ENCODE measurements at places on chromosomes 16 and 17. TPM values are rescaled to one million over a fixed set of nuclear protein-coding genes. Genes with fewer than 3 reads are reported as not detected.
A peak's percentile ranks its signal among the peaks of the same experiment; 100 is the strongest.

GRCh38 chr17:44356241-44356640, 7.4 kb downstream of the FAM171A2 start:
- no peak for DNase-seq

- DNase-seq = no peak
Measured at GRCh38 chr16:9885467-9885866, 296.8 kb downstream of the GRIN2A start.

GRCh38 chr16:1832838-1833454, 5.9 kb downstream of the FAHD1 start:
- peak; percentile 41 for DNase-seq

DNA sequence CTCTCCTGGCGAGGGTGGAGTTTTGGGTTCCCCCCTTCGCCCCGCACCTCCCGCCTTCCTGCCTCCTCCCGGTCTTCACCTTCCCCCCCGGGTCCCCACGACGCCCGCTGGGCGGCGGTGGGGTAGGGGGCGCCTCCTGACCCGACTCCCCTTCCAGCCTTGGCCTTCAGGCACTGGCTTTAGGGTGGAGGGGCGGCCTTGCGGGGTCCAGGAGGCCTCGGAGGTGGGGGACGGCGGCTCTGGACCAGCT, 2.4 kb downstream of the SLC16A3 start:
- no peak for DNase-seq

DNA sequence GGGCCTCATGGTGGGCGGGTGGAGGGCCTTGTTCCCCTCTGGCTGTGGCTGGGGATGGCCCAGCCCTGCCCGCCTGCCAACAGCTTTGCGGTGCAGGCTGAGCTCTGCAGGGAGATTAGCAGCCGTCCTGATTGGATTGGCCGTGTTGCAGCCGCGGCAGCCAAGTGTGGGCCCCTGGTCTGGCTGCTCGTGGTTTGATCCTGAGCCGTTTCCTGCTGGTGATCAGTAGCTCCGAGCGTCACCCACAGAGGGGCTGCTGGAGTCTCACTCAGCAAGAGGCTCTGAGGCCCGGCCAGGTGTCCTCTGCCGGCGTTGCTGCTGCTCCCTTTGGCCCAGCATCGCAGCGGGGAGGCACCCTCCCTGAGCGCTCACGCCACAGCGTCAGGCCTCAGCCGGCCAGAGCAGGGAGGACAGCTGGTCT, 32.5 kb downstream of the BAIAP2 start:
- DNase-seq = no peak

GRCh38 chr17:50359998-50360461, 13.0 kb downstream of the MRPL27 start:
- DNase-seq = no peak

DNA sequence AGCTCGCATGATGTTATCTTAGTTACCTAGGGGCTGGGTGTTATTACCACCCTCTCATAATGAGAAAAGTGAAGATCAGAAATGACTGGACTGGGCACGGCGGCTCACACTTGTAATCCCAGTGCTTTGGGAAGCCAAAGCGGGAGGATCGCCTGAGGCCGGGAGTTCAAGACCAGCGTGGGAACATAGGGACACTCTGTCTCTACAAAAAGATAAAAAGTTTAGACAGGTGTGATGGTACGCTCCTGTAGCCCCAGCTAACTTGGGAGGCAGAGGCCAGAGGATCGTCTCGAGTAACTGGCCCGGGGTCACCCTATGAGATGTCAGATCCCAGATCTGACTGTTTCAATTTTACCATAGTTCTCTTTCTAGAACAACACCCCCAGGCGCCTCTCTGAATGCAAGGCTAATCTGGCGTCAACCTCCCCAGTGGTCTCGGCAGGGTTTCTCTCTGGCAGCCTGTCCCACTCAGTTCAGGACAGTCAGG, 1.9 kb upstream of the CCDC102A start:
- DNase-seq = no peak

DNA sequence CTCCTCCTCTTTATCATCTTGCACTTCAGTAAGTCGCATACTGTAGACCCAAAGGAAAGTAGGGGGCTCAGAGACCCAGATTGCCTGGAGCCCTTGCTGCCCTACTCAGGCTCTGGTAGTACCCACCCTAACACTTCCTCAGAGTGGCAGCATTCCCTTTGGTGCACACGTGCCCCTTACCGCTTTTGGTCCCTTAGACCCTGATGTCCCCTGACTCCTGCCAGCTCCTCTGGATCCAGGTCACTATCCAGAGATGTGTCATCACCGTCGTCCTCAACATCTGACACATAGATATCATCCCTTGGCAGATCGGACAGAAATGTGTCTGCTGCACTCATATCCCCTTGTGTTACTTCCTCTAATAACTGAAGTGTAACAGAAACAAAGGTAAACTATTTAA, 5.4 kb upstream of the PSMC5 start:
- no peak for DNase-seq

- DNase-seq = no peak
Measured at GRCh38 chr16:31871510-31871909, 2.1 kb upstream of the ZNF267 start.

- DNase-seq = no peak
Measured at GRCh38 chr16:55017321-55017720, 86.7 kb downstream of the IRX5 start.

GRCh38 chr16:55145771-55146603, 178.0 kb upstream of the IRX6 start:
- DNase-seq = no peak

DNA sequence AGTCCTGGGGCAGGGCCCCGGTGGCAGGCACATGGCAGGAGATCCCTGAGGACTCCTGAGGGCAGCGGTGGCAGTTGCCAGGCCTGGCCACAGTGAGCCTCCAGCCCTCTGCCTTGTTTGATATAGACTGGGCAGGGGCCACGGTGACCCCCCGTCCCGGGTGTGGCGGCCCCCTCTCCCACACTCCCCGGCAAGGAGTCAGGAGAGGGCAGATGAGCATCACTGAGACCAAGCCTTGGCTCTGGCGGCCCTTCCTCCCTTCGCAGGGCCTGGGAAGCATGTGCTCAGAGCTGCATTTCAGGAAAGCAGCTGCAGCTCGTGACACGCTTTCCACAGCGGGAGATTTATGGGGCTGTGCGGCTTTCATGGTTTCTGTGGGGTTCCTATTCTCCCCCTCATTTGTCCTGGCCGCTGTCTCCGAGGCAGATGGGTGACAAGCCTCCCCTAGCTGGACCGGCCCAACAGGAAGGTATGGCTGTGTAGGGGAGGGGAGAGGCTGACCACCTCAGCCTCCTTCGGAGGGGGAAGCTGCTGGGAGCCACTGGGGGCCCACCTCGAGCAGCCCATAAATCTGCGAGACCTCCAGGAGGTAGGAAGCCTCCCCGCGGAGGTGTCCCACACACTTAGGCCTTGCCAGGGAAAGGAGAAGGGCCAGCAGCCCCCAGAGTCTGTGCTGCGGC, 211.4 kb downstream of the NTN1 start:
- no peak for DNase-seq

DNA sequence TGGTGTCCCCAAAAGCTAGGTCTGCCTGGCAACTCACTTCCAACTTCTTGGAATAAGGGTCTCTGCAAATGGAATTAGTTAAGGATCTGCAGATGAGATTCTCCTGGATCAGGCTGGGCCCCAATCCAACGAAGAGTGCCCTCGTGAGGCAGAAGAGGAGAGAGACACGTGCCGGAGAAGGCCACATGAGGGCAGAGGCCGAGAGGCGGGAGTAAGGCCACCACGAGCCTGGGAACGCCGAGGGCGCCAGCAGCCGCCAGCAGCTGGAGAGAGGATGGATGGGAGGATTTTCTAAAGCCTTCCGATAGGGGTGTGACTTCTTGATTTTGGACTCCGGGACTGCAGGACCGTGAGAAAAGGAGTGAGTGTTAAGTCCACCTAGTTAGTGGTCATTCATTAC, 76.3 kb downstream of the JPH3 start:
- DNase-seq = no peak

GRCh38 chr16:51166091-51166490, 15.0 kb upstream of the SALL1 start:
- no peak for DNase-seq

GRCh38 chr16:85665929-85666328, 22.8 kb downstream of the GINS2 start:
- no peak for DNase-seq

DNA sequence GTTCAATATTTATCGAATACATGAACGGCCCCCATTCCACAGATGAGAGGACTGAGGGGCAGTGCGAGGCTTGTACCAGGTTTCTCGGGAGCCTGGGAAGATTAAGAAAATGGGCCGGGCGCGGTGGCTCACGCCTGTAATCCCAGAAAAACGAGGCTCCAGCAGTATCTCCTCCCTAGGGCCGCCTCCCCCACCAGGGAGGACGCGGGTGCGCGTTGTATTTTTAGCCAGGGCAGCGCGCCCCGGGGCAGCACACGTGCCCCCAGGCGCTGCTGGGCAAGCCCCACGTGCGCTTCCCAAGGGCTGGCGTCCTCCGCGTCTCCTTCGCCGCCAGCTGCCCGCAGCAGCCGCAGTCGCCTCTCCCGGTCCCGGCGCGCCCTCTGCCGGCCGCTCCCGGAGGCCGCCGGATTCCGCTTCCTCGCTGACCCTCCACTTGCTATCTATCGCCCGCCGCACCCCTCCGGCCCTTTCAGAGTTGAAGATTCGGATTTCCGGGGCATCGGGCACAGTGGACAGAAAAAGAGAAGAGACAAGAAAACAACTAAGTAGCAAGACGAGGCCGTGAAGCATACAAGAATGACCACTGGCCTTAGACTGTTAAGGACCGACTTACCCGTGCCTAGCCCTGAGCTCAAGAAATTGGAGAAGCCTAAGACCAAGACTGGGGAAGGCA, 1.9 kb upstream of the YBX2 start:
- DNase-seq = no peak

GRCh38 chr17:66538776-66539175, 236.4 kb downstream of the PRKCA start:
- no peak for DNase-seq

DNA sequence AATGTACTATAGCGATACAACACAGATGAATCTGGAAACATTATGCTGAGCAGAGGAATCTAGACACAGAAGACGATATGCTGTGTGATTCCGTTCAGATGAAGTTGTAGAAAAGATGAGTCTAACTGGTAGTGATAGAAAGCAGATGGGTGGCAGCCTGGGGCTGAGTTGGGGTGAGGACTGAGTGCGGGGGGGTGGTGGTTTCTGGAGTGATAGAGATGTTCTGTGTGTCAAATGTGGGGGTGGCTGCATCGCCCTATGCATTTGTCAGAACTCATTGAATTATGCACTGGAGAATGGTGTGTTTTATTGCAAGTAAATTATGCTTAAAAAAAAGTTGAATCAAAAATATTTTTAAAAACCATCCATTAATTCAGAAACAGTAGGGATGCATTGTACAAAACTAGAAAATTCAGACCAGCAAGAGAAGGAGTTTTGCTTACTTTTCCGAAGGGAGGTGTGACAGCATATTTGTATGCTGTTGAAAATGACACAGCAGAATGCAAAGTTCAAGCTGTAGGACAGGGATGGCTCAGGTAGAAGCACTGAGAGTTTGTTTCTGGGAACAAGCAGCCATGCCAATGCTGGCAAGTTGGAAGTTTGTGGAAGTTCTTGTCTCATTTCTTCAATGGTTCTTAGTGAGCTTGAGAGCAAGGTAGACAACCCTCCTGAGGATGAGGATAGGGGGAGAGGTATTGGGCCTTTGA, 13.0 kb upstream of the DRG2 start:
- DNase-seq = no peak

DNA sequence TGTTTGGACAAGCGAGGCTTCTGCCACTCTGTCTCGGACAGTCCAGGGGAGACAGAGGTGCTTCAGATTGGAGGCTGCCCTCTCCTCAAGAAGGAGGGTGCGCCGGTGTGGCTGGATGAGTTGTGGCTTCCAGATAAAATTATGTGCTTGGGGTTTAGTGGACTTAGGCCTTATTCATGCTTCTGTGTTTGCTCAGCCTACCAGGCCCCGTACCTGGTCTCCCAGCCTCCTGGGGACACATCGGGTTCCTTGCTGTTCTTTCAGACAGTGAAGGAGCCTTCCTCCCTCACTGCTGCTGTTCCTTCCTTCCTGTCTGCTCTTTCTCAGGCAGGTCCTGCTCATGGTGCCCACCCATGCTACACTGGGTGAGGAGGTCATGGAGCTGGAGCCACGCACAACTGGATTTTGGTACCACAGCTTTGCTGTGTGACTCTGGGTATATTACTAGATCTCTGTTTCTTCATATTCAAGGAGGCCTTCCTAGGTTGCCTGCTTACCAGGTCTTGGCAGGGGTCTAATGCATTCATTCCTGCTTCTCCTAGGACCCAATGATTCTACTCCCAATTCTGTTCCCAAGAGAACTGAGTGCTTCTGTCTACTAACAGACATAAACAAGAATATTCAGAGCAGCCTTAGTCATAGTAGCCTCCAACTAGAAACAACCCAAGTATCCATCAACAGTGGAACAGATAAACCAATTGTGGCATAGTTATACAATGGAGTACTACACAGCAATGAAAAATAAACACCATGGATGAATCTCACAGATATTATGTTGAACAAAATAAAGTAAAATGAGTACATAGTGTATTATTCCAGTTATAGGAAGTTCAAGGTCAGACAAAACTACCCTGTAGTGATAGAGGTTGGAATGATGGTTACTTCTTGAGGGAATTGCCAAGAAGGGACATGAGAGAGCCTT, 121.7 kb downstream of the CMIP start:
- DNase-seq = no peak

DNA sequence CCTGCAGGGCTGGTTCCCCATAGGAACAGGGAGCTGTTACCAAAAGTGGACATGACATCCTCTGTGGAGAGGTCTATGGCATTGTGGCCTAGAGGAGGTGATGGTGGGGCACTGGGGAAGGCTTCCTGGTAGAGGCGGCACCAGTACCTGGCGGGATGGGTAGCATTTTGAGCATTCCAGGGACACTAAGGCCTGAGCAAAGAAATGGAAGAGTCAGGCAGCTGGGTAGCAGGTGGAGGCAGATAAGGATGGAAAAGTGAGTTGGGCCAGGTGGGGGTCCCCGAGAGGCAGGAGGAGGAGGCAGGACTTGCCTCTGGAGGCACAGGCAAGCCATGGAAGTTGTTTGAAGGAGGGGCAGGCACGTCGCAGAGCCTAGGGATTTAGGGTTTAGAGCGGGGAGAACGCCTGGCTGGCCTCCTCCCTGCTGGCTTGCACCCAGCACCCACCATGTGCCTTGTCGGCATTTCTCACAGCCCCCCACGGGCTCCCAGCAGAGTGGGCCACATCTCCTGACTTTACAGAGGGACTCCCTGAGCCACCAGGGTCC, 5.1 kb upstream of the ADCY7 start:
- no peak for DNase-seq

The MMP25 gene
- total RNA-seq = 0.35 TPM

The CTF1 gene
- 0.95 TPM for total RNA-seq

The SDR42E2 gene
- not detected for total RNA-seq

The ZNF629 gene
- total RNA-seq = 15.9 TPM

The VEZF1 gene
- 40.2 TPM for total RNA-seq

The SLC5A10 gene
- total RNA-seq = 0.14 TPM

The KCNG4 gene
- not detected for total RNA-seq

The CTRB1 gene
- total RNA-seq = not detected

The FAM171A2 gene
- 1.4 TPM for total RNA-seq

The TMEM204 gene
- total RNA-seq = 4.1 TPM

The CRISPLD2 gene
- total RNA-seq = 0.48 TPM

Measured in foreskin keratinocyte (primary cell).